ENCODE measurements at places on chromosomes 1 and 21.

GRCh38 chr1:225343618-225344017 lies 84.2 kb downstream of the LBR start:
- DNase-seq, result peak; percentile 6

DNA sequence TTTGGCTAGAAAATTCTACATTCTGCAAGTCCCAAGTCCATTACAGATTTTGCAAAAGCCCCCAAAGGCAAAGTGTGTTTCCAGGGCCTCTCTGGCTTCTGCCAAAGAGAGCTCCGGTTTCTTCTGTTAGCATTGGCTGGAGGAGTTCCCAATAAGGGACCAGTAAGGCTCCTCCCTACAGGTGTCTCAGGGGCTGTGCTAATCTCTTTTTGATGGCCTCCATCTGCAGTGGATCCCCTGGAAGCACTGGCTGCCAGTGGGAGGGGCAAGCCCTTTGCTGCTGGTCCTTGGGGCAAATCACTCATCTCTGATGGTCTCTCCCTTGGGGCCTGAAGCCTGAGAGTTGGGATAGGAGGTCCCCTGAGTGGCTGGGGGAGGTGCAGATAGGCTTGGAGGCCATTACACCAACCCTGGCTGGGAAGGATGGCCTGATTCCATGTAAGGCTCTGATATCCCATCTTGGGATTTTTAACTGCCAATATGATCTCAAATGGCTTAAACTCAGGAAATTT lies 89.1 kb upstream of the USP24 start:
- no peak for DNase-seq

- no peak for DNase-seq
These were observed 96.5 kb downstream of the KIF14 start for GRCh38 chr1:200524092-200524491.

DNA sequence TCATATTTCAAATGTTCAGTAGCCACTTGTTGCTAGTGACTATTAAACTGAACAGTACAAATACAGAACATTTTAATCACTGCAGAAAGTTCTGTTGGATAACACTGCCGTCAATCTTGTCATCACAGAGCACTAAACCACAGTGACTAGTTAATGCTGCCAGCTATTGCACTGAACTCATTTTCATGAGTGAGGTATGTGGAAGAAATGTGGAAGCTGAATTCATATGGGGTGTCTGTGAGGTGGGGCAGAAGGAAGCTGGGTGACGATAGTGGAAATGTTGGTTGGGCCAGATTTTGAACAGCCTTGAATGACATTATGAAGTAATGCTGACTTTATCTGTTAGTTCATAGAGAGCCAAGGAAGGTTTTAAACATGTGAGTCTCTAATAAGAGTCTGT lies 49.6 kb downstream of the OSBPL9 start:
- DNase-seq, result no peak

GRCh38 chr21:43937891-43938309 lies 72.9 kb downstream of the AGPAT3 start:
- no peak for DNase-seq

DNA sequence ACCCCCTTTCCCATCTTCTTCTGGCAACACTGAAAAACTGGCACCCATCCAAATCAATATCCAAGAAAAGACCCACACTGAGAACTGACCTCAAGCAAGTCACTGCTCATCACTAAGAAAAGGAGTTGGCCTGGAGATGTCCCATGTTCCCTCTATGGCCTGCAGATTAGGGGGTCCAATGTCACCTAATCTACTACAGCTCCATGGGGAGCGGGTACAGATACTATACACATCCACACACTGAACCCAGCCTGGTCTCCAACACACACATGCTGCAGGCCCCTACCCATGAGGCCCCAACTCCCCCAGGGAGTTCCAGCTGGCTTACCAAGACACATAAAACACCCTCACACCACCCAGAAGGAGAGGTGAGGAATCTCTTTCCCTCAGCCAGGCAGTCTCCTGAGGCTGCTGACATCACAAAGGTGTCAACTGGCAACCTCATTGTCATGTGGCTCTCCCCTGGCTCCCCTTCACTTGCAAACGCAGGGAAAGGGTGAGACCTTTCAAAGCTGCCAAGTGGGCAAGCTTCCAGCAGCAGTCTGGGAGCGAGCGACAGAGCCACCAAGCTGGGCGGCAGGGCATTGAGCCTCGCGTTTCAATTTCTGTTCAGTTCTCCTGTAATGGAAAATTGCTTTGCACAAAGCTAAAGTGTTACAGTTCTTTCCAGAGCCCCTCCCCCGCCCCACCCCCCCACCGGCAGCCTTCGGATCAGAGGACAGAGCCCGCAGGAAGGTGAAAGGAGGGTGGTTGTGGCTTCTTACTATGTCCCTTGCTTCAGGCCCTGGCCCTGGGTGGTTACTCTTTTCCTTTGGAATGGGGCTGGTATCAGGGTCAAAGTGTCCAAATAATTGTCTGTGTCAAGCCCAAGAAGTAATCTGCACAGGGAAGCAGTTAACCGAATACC lies at the start of gene LRRC52:
TSS of gene LRRC52 (plus strand) at position 469 of the 907 bp plus-strand sequence. CDS start at position 766, 297 bp downstream.
- DNase-seq, result no peak

DNA sequence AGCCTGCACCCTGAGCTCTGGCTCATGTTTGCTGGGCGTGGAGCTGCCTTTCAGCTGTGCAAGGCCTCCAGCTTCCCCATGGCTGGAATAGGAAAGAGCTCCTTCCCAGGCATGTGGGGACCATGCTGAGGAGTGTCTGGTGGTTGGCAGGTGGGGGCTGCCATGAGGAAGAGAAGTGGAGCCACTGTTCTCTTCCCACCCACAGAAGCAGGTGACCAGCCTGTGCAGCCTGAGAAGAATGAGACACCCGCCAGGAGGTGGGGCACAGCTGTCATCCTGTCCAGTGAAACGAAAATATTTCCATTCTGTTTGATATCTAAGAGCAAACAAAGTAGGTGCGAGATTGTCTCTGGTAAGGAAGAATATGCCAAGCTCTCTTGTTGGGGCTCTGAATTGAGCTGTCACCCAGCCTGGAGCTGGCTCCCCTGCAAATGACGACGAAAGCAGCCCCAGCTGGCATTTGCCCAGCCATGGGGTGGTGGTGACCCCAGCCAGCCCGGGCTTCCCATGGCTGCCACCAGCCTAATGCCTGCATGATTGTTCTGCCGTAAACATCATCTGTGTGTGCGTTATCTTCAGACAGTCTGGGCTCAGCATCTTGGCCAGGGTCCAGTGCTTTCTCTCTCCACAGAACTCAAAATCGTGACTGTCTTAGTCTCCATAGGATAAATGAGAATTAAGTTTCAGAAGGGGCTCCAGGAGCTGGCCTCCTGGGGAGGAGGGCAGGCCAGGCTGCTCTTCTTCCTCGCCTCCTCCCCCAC lies 429.8 kb upstream of the VAMP3 start:
- no peak for DNase-seq

- DNase-seq, result no peak
These were observed 77.7 kb downstream of the MAP3K7CL start for GRCh38 chr21:29208044-29208681.

DNA sequence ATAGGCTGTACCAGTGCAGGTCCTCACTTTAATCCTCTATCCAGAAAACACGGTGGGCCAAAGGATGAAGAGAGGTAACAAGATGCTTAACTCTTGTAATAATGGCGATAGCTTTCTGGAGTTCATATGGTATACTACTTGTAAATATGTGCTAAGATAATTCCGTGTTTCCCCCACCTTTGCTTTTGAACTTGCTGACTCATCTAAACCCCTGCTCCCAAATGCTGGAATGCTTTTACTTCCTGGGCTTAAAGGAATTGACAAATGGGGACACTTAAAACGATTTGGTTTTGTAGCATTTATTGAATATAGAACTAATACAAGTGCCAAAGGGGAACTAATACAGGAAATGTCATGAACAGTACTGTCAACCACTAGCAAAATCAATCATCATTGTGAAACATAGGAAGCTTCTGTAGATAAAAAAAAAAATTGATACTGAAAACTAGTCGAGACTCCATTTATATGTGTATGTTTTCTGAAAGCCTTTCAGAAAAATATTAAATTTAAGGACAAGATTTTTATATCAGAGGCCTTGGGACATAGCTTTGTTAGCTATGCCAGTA lies 7.0 kb downstream of the SOD1 start:
- no peak for DNase-seq

DNA sequence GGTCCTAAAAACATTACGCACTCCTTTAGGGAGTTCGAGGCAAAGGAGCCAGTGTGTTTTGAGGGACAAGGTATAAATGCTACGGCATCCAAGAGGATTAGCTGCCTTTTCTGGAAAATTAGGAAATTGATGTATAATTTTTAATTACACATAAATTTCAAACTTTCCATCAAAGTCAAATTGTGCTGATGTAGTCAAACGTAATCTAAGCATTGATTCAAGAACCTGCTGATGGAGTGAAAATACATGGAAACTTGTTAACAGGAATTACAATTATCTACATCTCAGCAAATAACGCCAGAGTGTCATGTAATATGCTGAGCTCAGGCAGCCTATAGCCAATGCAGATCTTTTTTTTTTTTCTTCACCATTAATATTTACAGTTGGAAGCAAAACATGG lies 194.5 kb downstream of the CRB1 start:
- no peak for DNase-seq

DNA sequence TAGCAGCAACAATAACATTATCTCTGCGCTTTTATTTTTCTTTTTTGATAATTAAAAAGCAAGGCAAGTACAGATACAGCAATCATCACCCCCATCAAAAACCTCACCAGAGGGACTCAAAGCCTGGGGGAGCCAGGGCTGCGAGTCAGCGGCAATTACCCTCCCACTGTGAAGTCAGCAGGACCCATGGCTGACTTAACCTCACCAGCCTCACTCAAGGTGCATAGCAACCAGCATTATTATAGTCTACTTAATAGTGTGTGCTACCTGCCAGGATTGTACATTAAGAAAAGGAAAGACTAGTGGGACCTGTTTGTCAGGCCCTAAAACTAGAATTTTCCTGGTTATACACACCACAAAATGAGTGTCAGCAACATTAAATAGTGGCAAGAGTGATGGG lies 28.9 kb upstream of the SERBP1 start:
- DNase-seq, result no peak

GRCh38 chr1:33086384-33086850 lies 5.5 kb downstream of the AZIN2 start:
- DNase-seq, result peak; percentile 46

GRCh38 chr1:114093624-114094362 lies 59.9 kb downstream of the SYT6 start:
- DNase-seq, result no peak

DNA sequence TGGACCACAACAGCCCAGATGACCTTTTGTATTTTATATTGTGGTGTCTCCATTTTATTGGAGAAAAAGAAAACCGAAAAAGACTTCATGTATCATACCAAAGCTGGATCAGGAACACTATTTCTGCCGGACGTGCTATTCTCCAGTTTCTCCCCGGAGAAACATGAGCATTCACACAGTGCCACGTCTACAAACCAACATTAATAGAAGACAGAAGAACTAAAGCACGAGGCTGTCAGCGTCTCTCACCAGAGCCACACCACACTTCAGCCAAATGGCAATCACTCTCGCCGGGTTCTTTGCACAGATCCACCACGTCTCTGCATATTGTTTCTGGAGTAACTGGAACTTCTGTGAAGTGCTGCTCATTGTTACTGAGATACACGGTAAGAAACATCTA lies 24.8 kb downstream of the TP53BP2 start:
- DNase-seq, result no peak

GRCh38 chr1:246647113-246647512 lies 77.1 kb upstream of the SCCPDH start:
- DNase-seq, result no peak

- DNase-seq, result no peak
These were observed 36.4 kb downstream of the DNM3 start for GRCh38 chr1:171877701-171878100.

DNA sequence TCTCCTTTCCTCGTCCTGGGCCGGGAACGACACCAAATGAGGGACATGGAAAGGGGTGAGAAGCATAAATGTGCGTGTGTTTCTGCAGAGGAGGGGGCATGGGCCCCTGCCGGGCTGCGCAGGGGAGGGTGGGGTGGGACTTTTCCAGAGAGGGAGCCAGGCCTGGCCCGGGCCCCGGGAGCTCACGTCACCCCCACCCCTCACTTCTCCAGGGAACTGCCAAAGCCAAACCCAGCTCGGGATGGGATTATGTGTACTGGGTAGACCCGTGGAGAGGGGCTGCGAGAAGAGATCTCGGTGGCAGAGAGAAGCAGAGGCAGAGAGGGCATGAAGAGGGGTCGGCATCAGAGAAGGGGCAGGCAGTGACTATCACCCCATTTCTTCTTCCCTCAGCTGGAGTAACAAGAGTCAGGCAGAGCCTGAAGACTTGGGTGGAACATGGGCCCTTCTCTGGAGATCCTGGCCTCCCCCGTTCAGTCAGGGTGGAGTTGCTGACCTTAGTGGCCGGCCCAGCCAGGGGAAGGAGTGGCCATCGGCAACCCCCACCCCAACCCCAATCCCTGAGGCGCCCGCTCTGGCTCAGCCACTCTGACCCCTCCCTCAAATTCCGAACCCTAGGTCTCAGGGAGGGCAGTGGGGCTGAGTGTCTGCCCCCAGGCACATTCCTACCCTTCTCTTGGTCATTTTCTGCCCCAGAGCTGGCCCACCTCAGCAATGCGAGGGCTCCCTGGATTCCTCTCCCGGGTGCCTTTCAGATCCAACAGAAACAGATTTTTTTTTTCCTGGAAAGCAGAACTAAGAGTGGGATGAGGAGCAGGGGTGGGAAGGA lies 1.2 kb downstream of the ADAMTSL4 start:
- no peak for DNase-seq

DNA sequence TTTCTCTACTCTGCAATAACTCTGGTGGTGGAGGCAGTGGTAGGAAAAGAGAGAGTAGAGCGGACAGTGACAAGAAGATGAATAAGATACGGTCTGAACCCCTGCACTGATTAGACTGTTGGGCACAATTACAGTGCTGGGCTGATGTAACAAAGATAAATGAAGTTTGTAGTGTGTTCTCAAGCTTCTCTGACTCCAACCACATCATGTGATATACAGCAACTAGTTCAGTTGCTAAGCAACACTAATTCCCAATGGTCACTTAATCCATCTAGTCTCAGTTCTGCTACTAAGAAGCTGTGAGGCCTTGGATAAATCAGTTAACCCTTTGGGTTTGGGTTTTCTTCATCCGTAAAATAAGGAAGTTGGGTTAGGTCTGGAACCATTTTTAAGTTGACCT lies 17.3 kb downstream of the DDR2 start:
- no peak for DNase-seq

DNA sequence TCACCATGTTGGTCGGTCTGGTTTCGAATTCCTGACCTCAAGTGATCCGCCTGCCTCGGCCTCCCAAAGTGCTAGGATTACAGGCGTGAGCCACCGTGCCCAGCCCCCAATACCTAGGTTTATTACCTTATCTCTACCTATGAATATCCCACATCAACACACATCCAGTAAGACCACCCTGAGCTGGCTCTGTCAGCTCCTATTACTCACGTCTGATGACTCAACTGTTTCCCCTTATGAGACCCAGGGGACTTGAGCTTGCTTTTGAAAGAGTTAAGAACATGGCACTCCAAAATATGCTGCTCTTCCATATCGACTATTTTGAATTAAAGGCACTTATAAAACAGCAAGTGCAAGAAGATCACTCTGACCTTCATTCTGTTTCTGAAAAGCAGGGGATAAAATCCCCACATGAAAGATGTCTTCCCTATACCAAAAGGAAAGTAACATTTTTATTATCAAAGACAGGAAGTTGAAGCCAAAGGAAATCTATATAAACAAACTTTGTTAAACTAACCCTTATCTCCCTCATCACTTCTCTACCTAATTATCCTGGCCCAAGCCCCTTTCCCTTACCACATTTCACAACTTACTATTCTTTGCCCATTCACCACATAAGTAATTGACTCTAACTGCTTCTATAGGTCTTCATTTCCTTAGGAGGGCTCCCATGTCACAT lies 41.3 kb upstream of the OSBPL9 start:
- no peak for DNase-seq

All from CD4-positive, alpha-beta T cell treated with Interleukin-21 for 1 hour (primary cell).